ENCODE measurements at places on chromosomes 11 and 22. TPM values are rescaled to one million over a fixed set of nuclear protein-coding genes. Genes with fewer than 3 reads are reported as not detected.
A peak's percentile ranks its signal among the peaks of the same experiment; 100 is the strongest.

The RFPL2 gene
- total RNA-seq, result 1.8 TPM

The CD59 gene
- total RNA-seq, result 142 TPM

The TRIM66 gene
- 3.4 TPM for total RNA-seq

The KRTAP5-1 gene
- not detected for total RNA-seq

The AGBL2 gene
- 3.6 TPM for total RNA-seq

The PGR gene
- not detected for total RNA-seq

The CNIH2 gene
- total RNA-seq, result 3.8 TPM

GRCh38 chr11:120709808-120710207 is 198.3 kb downstream of the GRIK4 start:
- no peak for DNase-seq

GRCh38 chr22:43498856-43499253 is 87.0 kb downstream of the MPPED1 start:
- no peak for DNase-seq

DNA sequence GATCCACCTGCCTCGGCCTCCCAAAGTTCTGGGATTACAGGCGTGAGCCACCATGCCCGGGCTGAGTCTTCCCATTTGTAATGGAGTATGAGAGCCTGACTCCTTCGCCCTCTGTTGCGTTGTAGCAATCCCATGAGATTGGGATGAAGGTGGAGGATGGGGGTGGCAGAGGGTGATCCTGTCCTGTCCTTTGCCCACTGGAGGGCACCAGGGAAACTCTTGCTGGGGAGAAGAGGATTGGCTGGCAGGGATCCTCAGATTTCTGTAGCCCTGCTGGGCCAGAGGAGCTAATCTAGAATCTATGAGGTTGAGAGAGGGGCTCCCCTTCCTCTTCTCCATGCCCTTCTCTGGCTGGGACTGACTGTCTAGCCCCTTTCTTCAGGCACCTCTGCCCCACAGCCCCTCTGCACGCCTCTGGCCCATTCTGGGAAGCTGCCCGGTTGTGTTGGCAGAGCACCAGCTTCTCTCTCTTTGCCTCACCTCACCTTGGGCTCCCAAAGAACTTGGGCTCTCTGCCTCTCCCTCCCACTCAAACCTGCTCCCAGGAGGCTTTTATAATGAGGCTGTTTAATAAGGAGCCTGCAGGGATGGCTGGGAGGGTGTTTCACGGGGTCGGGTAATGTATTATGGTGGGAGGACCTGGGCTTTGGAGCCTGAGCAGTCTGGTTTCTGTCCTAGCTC is 9.5 kb upstream of the CATSPER1 start:
- no peak for DNase-seq

- no peak for DNase-seq
Measured at GRCh38 chr11:15374418-15374817, 259.7 kb downstream of the INSC start.

- DNase-seq, result peak; percentile 40
Measured at GRCh38 chr11:1223346-1224110, 662 bp downstream of the MUC5B start.

DNA sequence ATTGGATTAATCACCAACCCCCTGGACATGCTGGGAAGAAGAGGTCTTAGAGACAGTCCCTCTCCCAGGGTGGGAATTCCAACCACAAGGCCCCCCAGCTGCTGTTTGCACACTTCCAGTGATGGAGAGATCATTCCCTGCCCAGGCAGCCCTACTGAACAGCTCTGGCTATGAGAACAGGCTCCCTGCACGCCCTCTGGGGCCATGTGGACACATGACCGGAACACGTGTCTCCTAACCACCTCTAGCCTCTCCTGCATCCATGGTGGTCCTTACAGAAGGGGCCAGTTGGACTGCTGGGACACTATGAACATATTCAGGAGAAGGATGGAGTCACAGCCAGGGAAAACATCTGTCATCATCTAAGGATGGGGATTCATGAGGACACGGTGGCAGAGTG is 196.2 kb downstream of the MN1 start:
- DNase-seq, result no peak

DNA sequence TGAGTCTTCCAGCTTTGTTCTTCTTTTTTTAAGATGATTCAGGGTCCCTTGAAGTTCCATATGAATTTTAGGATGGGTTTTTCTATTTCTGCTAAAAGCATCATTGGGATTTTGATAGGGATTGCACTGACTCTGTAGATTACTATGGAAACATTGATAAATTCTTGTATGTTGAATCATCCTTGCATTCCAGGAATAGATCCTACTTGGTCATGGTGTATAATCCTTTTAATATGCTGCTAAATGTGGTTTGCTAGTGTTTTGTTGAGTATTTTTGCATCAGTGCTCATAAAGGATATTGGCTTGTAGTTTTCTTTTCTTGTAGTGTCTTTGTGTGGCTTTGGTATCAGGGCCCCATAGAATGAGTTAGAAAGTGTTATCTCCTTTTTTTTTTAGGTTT is 34.9 kb upstream of the PHOX2A start:
- DNase-seq, result no peak

GRCh38 chr11:24567380-24567779 is 70.5 kb downstream of the LUZP2 start:
- no peak for DNase-seq

- no peak for DNase-seq
Measured at GRCh38 chr11:32451808-32452207, 16.5 kb upstream of the WT1 start.

DNA sequence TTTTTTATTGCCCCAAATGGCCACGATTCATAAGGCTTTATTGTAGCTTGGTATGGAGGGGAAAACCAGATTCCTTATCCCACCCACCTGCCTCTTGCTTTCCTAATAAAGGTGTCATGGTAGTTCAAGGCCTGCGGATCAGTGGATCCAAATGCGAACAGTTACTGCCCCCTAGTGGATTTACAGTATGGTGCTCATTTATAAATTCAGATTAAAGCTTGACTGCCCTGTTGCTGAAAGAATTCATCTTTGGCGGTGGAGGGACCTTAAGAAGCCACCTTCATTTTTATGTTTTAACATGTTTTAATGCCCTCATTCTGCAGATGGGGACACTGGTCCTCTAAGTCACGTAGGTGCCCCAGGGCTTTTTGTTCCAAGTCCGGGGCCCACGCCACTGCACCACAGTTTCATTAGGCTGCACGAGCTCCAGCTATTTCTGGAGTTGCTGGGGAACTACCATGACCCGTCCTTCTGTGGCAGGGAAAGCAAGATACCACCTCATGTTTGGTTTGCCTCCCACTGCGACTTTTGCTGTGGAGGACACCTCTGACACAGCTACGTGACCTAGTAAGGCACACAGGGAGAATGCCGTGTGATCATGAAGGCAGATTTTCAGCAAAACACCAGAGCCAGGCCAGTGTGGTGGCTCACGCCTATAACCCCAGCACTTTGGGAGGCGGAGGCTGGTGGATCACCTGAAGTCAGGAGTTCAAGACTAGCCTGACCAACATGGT is 15.6 kb upstream of the INCENP start:
- peak; percentile 66 for DNase-seq

DNA sequence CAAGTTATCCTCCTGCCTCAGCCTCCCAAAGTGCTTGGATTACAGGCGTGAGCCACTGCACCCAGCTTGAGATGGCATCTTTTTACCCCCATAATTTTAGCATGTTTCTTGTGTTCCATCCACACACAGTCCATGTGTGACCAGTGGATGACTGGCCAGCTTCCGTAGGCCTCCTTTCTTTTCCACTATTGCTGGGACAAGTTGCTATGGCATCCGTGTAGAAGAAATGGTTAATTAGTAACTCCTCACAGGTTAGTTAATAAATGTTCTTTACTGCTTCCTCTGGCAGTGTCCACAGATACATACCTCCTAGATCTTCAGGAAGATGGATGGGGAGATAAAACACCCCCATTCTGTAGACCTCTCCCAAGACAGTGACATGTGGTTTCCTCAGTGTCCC is 154.3 kb upstream of the RASSF10 start:
- no peak for DNase-seq

- DNase-seq, result peak; percentile 89
Measured at GRCh38 chr11:61954851-61955421, 4.8 kb downstream of the BEST1 start.

DNA sequence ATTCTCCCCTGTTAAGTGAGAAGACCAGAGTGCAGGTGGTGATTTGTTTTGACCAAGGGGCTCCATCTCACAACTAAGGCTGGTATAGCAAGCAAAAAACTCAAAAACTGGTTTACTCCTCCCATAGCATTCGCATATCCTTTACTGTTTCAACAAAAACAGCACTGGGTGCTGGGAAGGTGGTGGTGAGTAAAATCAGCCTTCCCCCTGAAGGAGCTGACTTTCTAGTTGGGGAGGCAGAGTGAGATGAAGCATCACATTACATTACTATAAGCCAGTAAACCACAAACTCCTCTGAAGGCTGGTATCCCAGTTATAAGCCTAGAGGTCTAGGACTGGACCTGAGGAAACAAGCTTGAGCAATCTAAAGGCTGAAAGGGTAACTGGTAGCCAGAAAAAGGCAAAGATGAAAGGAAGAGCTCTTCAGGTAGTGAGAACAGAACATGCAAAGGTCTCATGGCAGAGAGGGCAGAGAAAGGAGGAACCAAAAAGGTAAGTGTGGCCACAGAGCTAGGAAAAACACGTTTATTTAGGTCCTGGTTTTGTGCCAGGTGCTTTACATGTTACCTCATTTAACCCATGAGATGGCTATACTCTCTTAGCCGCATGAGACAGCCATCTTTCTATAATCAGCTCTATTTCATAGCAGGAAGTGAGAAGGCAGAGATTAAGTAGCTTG is 22.3 kb downstream of the TMEM123 start:
- DNase-seq, result no peak

GRCh38 chr11:13061294-13061990 is 52.3 kb downstream of the RASSF10 start:
- no peak for DNase-seq

DNA sequence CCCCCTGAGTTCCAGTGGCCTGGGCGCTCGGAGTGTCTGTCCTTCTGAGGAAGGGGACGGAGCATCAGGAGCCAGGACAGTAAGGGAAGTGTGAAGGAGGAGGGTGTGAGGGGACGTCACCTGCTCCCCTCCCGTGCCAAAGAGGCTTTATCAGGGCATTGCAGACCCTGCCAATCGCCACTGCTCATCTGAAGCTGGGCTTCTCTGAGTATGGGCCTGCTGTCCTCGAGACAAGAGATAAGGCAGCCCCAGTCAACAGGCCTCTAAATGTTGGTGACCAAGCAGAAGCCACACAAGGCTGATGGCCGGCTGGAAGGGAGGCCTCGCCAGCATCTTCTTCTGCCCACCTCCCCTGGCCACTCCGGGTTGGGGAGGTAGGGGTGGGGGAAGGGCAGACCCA is 29.8 kb downstream of the LIF start:
- no peak for DNase-seq

GRCh38 chr11:134862587-134863195 is 450.6 kb upstream of the B3GAT1 start:
- DNase-seq, result no peak

- no peak for DNase-seq
Measured at GRCh38 chr22:28438183-28438768, 241.4 kb downstream of the TTC28 start.

DNA sequence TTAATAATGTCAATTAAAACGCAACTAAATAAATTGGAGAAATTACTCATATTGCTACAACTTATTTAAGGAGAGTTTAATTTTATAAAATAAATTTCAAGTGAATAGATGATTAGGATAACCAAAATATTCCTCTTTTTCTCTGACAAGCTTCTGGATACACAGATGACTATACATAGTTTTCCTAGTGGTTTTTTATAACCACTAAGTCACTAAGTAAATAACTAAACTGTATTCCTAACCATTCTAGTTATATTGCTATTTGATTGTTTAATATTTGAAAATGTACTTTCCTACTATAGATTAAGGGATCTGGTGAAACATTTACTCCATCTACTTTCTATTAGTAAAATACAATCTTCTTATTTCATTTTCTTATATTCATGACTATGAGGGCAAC is 4.7 kb upstream of the ANGPTL5 start:
- DNase-seq, result no peak

DNA sequence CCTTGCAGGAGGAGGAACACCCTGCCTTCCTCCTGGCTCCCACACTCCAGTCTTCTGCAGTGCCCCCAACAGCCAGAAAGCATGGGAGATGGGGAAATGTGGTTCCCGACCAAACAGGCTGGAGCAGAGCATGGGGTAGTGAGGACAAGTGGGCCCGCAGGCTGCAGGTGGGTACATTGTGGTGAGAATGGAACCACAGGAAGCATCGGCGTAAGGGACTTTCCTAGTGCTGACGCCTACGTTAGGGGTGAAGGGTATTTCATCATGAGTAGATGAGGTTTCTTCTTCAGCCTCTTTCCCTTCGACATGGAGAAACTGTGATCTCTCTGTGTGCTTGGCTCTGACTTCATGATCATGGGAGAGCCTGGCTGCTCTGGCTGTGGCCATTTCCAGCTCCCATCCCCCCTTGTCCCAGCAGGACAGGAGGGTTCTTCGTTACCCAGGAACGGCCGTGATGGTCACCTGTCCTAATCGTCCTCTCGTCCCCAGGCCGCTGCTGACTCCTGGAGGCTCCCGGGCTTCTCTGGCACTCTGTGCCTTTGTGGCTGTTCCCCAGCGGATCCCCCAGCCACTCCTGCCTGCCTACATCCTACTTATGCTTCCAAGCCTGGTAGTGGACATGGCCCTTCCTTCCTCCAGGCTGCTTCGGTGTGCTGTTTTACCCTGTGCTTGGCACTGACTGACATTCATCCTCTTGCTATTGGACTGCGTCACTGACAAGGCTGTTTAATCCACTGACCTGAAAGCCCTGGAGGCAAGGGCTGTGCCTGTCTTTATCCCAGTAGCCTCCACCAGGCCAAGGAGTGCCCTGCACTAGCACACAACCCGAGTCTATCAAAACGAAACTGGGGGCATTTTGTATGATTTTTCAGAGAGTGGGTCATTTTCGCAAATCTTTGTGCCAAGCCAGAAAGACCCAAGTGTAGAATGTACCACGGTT is 65.2 kb upstream of the CECR2 start:
- no peak for DNase-seq
